ENCODE measurements at places on chromosomes 5 and 9.

- no peak for DNase-seq
Observed at GRCh38 chr5:38651806-38652205, 95.4 kb upstream of the LIFR start.

GRCh38 chr5:143533475-143533874 lies 130.0 kb upstream of the NR3C1 start:
- DNase-seq, result no peak

DNA sequence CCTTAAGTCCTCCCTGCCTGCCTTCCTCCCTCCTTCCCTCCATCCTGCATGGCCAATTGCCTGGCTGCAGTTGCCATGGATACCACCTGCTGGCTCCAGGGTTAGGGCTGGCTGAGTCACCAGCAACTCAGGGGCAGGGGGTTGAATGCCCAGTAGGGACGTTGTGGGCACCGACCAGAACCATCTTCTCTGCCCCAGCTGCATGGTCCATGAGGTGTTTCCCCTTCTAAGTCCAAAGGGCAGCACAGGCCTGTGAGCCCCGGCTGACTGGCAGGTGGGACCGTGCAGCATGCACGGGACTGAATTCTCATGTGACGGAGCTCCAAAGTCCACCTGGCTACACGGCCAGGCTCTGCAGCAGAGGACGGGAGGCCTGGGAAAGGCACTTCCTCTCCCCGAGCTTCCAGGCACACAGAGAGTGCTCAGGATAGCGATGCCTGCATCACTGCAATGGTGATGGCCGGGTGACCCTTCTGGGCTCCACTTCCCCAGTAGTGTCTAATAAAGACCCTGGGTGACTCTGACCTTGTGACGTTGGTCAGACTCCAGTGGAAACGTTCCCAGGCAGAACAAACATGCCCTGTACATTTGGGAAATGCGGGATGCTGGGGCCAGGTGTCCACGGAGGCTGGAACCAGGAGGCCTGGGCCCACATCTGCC lies 5.7 kb downstream of the ASS1 start:
- no peak for DNase-seq

- no peak for DNase-seq
Observed at GRCh38 chr5:122442938-122443337, 130.9 kb downstream of the SNCAIP start.

DNA sequence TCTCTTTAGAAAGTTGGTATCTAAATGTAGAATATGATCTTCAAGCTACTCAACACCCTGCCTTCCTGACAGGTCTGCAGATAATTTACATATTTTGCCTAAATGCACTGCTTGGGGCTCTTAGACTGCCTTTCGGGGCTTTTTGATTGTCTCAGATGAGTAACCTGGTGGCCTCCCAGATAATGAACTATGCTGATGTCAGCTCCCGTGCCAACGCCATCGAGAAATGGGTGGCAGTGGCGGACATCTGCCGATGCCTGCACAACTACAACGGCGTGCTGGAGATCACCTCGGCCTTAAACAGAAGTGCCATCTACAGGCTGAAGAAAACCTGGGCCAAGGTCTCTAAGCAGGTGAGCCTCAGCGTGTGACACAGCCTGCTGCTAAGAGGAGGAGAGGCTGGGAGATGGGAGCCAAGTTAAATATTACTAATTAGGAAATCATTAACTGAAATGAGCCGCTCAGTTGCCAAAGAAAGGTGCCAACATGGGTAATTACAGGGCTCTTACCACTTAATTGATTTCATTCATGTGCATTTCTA lies 20.8 kb upstream of the CKMT2 start:
- no peak for DNase-seq

- no peak for DNase-seq
Observed at GRCh38 chr5:134409321-134409720, 2.4 kb downstream of the CDKN2AIPNL start.

- DNase-seq, result no peak
Observed at GRCh38 chr9:4211032-4211725, 88.7 kb downstream of the GLIS3 start.

Measured in iPS DF 19.7 (cell line).